NCI-H2081 (cell line): ENCODE measurements at places on chromosomes 5 and 9.

GRCh38 chr9:31500422-31500821, 884.0 kb upstream of the ACO1 start:
- no peak for DNase-seq

- no peak for DNase-seq
Observed at GRCh38 chr5:142845954-142846398, 75.8 kb downstream of the ARHGAP26 start.

DNA sequence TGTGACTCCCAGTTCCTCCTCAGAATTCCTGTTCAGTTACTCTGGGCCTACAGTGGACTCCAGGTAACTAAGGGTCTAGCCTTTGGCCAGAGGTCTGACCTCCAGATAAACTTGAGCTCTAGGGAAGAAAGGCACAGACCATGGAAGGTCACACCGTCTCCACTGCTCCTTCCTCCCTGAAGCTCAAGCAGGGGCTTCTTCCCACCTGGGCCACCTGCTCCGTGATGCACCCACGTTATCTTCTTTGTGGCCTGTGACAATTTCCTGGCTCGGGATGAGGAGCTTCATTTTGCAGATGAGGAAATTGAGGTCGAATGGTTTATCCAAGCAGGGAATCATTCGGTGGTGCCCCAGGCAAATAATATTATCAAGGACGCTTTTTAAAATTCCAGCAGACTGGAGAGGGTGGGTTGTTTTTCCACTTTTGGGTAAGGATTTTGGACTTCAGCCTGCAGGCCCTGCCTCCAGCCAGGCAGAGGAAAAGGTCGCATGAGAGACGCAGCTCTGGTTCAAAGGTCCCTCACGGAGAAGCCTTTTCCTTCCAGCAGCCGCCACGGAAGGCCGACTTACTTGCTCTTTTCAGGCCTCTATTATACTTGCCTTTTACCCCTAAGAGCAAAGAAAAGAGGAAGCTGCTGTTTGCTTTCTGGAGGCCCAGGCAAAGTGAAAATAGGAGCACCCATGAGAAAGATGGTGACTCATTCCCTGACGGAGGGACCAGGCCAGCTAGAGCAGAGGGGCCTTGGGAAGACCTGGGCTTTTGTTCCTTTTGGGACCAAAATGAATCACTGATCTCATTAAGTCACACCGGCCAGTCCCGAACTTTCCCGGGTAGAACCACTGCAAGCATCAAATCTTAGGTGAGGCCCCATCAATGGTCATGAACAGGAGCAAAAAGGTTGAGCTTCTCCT, 22.8 kb upstream of the DUSP1 start:
- DNase-seq, result no peak

DNA sequence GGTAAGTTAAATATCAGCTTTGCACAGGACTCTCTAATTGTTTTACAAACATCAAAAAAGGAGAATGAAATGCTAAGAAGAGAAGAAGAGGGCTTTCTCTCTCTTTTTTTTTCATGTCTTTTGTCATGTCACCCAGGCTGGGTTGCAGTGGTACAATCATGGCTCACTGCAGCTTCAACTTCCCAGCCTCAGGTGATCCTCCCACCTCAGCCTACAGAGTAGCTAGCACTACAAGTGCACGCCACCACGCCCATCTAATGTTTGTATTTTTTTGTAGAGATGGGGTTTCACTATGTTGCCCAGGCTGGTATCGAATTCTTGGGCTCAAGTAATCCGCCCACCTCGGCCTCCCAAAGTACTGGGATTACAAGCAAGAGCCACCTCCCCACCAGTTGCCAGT, 18.6 kb downstream of the SERINC5 start:
- DNase-seq, result no peak

DNA sequence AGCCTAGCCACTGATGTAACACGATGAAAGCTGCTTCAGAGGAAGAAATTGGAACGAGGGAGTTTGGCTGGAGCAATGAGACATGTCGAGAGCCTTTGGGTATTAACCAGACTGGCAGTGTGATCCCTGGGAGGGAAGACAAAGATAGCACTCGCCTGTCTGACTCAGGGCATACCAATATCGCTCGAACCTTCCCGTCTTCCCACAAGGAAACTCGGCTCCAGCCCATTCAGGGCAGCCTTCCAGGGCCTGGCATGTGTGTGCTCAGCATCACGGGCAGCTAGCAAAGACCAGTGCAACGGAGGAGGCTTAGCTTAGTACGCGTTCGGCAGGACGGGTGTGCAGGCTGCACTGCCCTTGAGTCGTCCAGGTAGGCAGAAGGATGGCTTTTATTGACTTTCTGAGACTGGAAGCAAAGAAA, 356.9 kb upstream of the WWC1 start:
- no peak for DNase-seq

DNA sequence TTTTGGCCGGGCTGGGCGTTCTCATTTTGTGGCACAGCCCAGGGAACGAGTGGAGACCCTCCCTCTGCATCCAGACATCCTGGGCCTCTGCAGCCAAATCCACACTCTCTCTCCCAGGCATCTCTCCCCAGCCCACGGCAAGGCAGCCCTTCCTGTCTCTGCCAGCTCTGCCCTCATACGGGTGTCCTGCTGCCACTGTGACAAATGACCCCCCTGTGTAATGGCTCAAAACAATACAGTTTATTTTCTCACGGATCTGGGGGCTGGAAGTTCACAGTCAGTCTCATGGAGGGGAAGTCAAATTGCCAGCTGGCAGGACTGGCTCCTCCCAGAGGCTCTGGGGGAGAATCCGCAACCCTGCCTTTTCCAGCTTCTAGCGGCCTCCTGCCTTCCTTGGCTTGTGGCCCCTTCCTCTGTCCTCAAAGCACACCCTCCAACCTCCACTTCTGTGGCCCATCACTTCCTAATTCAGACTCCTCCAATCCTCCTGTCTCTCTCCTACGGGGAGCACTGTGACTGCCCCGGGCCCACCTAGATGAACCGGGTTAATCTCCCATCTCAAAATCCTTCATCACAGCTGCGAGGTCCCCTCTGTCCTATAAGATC, 70.2 kb upstream of the COL5A1 start:
- no peak for DNase-seq

GRCh38 chr5:72372331-72372730, 52.2 kb downstream of the PTCD2 start:
- DNase-seq, result no peak

GRCh38 chr5:77082280-77082679, 4.8 kb downstream of the ZBED3 start:
- no peak for DNase-seq

GRCh38 chr5:175493260-175493659, 14.9 kb downstream of the SFXN1 start:
- no peak for DNase-seq

DNA sequence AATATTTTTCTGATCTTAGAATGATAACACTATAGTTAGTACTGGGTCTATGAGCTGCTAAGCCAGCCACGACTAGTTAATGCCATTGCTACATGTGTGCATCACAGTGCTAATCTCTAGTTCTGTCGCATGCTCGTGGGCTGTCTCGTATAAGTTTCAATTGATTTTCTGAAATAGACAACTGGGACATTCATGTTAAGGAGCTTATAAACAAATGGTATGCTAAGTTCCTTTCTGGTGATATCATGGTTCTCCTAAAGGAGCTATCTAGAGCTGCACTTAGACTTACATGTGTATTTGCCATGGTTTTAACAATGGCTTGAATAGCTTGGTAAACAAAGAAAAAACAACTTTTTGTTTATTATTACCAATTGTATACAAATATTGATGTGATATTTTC, 46.2 kb downstream of the F2RL2 start:
- no peak for DNase-seq

DNA sequence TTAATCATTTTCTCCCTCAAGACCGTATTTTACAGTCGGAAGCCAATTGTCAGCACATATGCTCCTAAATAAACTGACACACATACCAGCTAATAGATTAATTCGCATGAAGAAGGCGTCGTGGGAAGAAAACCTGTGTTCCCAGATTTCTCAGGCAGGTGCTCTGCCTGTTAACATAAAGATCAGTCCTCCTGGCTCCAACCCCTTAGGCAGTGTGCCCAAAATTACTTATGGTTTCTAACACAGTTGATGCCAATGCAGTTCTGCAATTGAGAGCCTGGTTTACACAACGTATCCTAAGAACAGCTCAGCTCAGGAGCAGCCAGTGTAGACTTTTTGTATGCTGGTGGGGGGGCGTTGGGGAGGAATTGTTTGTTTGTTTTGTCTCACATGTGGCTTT, 208.3 kb downstream of the ENC1 start:
- peak; percentile 71 for DNase-seq

DNA sequence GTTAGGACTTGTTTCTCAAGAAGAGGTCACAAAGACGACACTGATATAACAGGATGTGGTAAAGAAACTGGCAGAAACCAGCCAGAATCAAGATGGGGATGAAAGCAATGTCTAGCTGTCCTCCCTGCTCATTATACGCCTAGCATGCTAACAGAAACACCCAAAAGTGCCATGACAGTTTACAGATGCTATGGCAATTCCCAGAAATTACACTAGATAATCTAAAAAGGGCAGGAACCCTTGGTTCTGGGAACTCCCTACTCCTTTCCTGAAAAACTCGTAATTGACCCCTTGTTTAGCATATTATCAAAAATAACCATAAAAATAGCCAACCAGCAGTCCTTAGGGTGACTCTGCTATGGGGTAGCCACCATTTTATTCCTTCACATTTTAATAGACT, 10.9 kb upstream of the MRPS30 start:
- DNase-seq, result no peak

GRCh38 chr5:40798801-40799210, 632 bp upstream of the PRKAA1 start:
- DNase-seq, result no peak

GRCh38 chr5:126390051-126390450, 33.2 kb upstream of the GRAMD2B start:
- no peak for DNase-seq

DNA sequence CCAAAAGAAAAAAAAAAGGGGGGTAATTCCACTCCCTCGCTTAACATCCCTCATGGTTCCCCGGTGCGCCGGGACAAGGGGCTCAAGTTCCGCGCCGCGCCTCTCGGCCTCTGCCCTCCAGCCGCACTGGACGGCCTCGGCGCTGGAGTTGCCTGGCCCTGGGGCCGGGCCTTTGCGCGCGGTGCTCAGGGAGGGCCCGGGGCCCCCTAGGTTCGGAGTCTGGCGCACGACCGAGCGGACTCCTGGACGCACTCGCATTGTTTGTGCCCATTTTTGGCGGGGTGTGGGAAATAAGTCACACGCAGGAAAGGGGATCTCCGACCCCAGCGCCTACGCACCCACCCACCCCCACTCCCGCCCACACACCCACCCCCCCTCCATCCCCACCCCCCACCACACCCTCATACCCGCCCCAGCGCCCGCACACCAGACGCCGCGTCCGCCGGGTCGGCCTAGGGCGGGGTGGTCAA, 381 bp downstream of the MED22 start:
- DNase-seq, result peak; percentile 21

DNA sequence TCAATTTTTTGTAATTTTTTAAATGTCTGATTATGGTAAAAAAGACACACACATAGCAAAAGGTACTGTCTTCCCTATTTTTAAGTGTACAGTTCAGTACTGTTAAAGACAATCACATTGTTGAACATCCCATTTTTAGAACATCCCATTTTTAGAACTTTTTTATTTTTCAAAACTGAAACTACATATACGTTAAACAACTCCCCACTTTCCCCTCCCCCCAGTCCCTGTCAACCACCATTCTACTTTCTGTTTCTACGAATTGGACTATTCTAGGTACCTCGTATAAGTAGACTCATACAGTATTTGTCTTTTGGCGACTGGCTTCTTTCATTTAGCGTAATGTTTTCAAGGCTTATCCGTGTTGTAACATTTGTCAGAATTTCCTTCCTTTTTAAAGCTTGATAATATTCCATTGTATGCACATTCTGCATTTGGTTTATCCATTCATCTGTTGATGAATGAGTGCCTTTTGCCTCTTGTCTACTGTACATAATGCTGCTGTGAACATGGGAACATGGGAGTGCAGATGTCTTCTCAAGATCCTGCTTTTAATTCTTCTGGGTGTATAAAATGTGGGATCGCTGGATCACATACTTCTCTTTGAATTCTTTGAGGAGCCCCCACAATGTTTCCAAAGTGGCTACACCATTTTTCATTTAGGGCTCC, 154.0 kb downstream of the PIK3R1 start:
- DNase-seq, result no peak

GRCh38 chr9:84266087-84266561, 74.4 kb downstream of the SLC28A3 start:
- DNase-seq, result peak; percentile 36

GRCh38 chr9:84993105-84993504, 323.6 kb downstream of the NTRK2 start:
- no peak for DNase-seq

DNA sequence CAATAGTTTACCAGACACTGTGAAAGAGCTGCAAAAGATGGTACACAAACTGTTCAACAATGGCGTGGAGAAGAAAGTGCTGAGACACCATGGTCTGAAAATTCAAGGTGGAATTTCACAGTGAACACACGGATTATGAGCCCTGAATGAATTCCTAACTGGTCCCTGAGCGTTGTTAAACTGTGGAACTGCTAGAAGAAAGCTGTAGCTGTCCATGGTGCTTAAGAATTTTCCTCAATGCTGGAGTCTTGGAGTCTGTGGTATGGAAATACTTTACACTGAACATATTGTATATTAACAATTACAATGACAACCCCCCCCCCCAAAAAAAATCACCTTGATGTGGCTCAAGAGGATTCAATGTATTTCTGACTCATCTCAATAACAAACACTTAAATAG, 68.5 kb downstream of the SLC24A2 start:
- DNase-seq, result no peak

GRCh38 chr5:172008111-172008455, 1.6 kb upstream of the FBXW11 start:
- no peak for DNase-seq

GRCh38 chr5:107574287-107574686, 96.5 kb downstream of the EFNA5 start:
- DNase-seq, result no peak

DNA sequence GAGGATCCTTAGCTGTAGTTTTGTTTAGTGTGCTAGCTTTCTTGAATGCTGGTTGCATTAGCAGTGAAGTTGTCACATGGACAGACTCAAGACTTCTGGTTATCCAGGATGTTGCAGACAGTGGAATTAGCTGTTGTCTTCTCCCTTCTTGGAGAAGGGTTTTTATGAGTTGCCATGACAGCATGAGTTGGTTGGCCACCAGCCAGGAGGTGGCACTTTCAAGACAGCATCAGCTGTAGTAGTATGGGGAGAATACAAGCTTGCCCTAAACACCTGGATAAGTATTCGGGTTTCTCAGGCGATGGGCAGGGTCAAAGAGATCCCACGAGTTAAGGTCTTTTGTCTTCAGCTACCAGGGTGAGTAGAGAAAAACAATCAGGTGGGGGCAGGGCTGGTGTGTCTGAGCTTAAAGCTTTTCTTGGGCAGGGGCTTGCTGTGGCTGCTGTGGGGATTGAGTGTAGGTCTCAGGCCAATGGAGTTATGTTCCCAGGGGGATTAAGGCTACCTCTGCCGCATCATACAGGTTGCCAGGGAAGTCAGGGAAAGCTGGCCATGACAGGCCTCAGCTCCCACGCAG, 7.7 kb upstream of the C5orf47 start:
- DNase-seq, result no peak
